Stimulated activated CD8-positive, alpha-beta memory T cell treated with anti-CD3 and anti-CD28 coated beads, Interleukin-4, amount 100 ng/mL, for 4 hours (primary cell): ENCODE measurements at places on chromosomes 4 and X.

DNA sequence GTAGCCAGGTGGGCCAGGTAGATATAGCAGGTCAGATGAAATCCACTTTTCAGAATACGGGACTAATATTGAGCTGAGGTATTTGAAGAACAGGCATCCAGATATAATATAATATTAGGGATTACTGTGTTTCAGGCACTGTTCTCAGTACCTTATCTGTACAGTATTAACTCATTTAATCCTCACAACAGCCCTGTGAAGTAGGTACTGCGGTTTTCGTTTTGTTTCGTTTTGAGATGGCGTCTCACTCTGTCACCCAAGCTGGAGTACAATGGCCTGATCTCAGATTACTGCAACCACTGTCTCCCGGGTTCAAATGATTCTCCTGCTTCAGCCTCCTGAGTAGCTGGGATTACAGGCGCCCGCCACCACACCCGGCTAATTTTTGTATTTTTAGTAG, 129.6 kb downstream of the IL1RAPL2 start:
- DNase-seq: no peak

DNA sequence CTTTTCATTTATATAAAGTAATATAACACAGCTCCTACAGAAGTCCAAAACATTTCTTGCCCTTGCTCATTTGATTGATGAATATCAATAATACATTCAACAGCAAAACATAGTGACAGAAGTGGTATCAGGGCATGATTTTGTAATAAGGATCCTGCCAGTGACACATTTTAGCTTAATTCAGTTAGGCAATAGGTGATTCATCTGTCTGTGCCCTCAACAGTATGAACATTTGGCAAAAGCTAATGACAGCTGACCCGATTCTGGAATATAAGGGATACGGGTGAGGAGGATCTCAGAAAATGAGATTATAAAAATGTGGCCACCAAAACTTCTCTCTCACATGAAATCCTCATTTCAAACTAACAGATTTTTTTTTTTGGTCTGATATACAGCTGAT, 294.0 kb downstream of the CAMK2D start:
- DNase-seq: no peak

GRCh38 chr4:4377732-4378460, 9.0 kb upstream of the NSG1 start:
- no peak for DNase-seq

- DNase-seq: no peak
Measured at GRCh38 chr4:150123796-150124677, 45.8 kb downstream of the DCLK2 start.

- no peak for DNase-seq
Measured at GRCh38 chr4:57254754-57255153, 144.6 kb upstream of the IGFBP7 start.
